Activated B cell treated with CpG ODN at 0.5 μM for 24 hours (primary cell): ENCODE measurements at places on chromosomes 1 and 21. TPM values are rescaled to one million over a fixed set of nuclear protein-coding genes. Genes with fewer than 3 reads are reported as not detected.

GRCh38 chr1:198934901-198935305, 296.1 kb downstream of the PTPRC start:
- no peak overlapping the region for H3K27ac ChIP-seq
- peaks cover 46% of the 10 kb centered on the region for H3K4me1 ChIP-seq
- H3K27me3 ChIP-seq: no peaks in the 10 kb centered on the region
- DNase-seq: no peak
- H3K4me3 ChIP-seq: no peak overlapping the region

- DNase-seq: no peak
- H3K36me3 ChIP-seq: no peaks in the 10 kb centered on the region
- H3K27me3 ChIP-seq: peaks cover 3% of the 10 kb centered on the region
- no peak overlapping the region for H3K27ac ChIP-seq
- H3K4me1 ChIP-seq: no peaks in the 10 kb centered on the region
- H3K4me3 ChIP-seq: no peak overlapping the region
Observed at GRCh38 chr1:205914155-205914507, 29.1 kb downstream of the SLC26A9 start.

DNA sequence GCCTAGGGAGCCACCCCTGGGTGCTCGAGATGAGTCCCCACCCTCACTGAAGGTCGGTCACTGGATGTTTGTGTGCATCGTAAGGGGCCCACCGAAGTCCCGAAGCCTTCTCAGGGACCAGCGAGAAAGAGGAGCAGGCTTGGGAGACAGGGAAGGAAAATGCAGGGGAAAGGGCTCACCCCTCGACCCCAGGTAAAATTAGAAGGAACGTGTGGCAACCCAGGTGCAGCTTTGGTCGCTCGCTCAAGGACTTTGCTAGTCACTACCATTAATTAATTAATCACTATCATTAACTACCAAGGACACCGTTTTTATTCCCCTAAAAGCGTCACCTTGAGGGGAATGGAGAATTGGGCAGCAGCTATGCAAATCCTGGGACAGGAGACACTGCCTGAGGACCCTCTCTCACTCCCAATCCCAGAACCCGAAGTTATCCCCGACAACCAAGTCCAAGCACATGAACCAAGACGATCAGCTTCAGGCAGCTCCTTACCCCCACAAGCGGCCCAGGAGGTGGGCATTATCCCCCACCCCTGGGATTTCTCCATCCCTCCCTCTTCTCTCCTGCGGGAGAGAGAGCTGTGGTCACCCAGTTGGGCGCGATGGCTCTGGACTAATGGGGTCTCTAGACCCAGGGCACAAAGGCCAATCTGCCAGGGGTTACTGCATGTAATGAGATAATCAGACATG, 4.2 kb upstream of the SIM2 start:
- DNase-seq: no peak
- peaks cover 3% of the 10 kb centered on the region for H3K4me1 ChIP-seq
- H3K36me3 ChIP-seq: no peaks in the 10 kb centered on the region
- peaks cover 59% of the 10 kb centered on the region for H3K27me3 ChIP-seq
- H3K27ac ChIP-seq: no peak overlapping the region
- no peak overlapping the region for H3K4me3 ChIP-seq

- no peak for DNase-seq
- no peak overlapping the region for H3K27ac ChIP-seq
- H3K36me3 ChIP-seq: no peaks in the 10 kb centered on the region
- no peaks in the 10 kb centered on the region for H3K27me3 ChIP-seq
Observed at GRCh38 chr1:61561666-61562065, 163.3 kb downstream of the TM2D1 start.

GRCh38 chr1:210597555-210598134, 268.9 kb downstream of the HHAT start:
- DNase-seq: no peak
- no peaks in the 10 kb centered on the region for H3K27me3 ChIP-seq
- H3K36me3 ChIP-seq: no peaks in the 10 kb centered on the region

GRCh38 chr21:45723049-45723958, 79.8 kb downstream of the PCBP3 start:
- no peak overlapping the region for H3K27ac ChIP-seq
- no peak for DNase-seq
- peaks cover 7% of the 10 kb centered on the region for H3K27me3 ChIP-seq
- H3K36me3 ChIP-seq: no peaks in the 10 kb centered on the region

The PLCH2 gene
- 6.0 and 6.1 TPM in 2 replicates for total RNA-seq

The CCT8 gene
- total RNA-seq: 170 and 179 TPM in 2 replicates

The LCE1B gene
- not detected in 2 replicates for total RNA-seq

The BATF3 gene
- total RNA-seq: 23.5 and 25.2 TPM in 2 replicates

The SHE gene
- 0.04 TPM in 1 of 2 replicates, not detected in the other for total RNA-seq
